ENCODE measurements at places on chromosomes 1 and 21.
A peak's percentile ranks its signal among the peaks of the same experiment; 100 is the strongest.

- DNase-seq = no peak
These were observed 28.8 kb downstream of the SAMD13 start for GRCh38 chr1:84330125-84330984.

DNA sequence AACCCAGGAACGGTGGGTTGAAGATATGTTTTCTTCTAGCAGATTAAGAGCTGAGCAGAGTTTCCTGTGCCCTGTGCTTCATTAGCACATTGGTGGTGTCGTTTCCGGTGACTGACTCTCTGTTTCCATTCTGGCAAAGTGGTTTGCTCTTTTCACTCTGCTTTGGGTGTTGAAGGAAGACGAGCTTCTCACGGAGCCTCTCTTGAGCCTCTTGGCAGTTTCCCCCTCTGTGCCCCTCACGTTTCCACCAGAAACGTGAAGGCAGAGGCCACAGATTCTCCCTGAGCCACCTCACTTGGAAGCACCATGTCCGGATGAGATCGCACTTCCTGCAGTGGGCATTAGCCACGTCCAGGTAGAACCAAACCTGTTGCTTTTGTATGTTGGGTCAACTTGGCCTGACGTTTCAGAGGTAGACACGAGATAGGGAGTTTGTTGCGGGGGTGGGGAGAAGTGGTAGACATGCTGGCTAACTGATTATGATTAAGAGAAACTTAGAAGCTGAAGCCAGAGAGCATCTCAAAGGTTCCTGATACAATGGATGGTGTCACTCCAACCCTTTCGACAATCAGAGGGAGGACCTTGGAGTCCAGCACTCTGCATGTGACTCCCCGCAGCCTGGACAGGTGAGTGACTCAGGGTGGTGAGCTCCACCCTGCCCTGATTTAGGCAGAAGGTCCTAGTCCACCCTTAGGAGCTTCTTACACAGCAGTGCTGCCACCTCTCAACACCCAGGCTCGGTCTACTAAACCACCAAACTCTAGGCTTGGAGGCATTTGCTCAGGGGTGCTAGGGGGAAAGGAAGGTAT is at the start of gene LAX1:
Gene LAX1, plus strand, starts transcription at position 155 of the 809 bp plus-strand sequence. Its CDS starts 383 bp downstream, at position 538.
- DNase-seq = peak; percentile 51

DNA sequence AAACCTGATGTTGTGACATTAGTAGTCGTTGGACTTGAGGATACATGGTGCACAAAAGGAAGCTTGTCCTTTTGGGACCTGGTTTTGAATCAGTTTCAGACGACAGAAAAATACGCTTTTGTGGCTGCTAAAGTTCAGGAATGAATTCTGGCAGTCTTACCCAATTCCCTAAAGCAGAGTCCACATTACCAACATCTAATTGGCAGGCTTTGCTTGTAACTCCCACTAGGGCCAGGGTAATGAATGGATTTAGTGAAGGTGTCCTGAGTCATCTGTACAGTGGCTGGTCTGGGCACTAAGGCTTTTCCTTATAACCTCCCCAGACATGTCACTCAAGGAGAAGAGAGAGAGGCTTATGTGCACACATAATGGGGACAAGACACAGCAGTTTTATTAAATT is 66.2 kb upstream of the RNPC3 start:
- no peak for DNase-seq

GRCh38 chr21:31273278-31273677 is 70.8 kb downstream of the TIAM1 start:
- DNase-seq = no peak

GRCh38 chr1:183331091-183331742 is 87.0 kb downstream of the NMNAT2 start:
- no peak for DNase-seq

DNA sequence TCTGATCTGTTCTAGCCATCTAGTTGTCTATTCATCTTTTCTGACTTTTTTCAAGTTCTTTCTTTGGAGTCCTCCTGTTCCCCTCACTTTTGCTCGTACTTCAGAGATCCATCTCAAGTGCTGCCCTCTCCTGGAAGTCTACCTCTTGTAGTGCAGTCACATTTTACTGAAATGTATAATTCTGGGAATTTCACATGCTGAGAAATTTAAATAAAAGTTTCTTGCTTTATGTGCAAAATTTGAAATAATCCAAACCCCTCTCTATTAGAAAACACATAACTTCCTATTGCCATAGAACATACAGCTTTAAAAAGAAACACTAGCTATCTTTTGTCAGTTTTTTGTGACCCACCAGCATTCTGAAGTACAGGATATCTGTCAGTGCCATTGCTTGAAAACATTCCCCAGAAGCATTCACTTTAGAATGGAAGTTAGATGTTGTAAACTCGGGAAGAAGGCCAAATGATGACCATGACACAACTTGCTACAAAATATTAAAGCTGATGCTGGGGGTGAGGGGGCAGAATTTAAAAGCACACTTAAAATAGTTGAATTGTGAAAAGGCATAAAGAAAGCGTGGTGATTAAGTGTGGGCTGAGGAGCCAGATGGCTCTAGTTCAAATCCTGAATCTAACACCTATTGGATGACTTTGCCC is 22.0 kb downstream of the RLF start:
- no peak for DNase-seq

- DNase-seq = no peak
These were observed 14.8 kb upstream of the MATN1 start for GRCh38 chr1:30738040-30738714.

- no peak for DNase-seq
These were observed 452.9 kb upstream of the BEND5 start for GRCh38 chr1:49229555-49229954.

GRCh38 chr1:151838222-151839081 is 1.2 kb downstream of the C2CD4D start:
- no peak for DNase-seq

GRCh38 chr1:72278461-72278860 is 3.9 kb downstream of the NEGR1 start:
- no peak for DNase-seq

GRCh38 chr1:161084597-161084988 is 4.8 kb downstream of the NECTIN4 start:
- DNase-seq = no peak

- no peak for DNase-seq
These were observed 3.5 kb downstream of the HHAT start for GRCh38 chr1:210332233-210332632.

DNA sequence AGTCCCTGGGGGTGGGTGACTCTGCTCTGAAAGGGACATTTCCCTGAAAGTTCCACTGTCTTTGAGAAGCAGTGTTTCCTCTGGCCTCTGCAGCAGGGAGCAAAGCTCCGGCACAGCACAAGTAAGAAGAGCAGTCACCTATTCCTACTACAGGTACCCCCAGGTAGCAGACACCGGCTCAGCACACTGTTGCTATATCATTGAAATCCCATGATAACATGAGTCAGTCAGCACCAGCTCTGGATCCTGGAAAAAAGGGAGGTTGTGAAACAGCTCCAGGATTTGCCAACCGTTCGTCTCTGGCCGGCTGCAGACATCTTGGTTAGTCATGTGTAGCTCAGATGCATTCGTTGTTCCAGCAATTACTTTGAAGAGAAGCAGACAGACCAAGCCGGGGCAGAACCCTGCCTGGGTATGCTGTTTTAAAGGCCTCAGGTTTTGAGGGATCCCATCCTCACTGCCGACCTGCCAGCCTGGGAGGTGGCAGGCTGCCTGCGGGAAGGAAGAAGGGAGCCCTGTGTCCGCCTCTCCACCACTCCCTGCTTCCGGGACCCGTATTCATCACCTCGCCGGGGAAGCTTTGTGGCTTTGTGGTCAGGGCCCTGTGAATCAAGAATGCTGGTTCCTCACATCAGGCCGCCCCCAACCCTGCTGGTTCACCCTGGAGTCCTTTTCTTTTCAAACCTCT is 139.2 kb downstream of the CLIC6 start:
- no peak for DNase-seq

DNA sequence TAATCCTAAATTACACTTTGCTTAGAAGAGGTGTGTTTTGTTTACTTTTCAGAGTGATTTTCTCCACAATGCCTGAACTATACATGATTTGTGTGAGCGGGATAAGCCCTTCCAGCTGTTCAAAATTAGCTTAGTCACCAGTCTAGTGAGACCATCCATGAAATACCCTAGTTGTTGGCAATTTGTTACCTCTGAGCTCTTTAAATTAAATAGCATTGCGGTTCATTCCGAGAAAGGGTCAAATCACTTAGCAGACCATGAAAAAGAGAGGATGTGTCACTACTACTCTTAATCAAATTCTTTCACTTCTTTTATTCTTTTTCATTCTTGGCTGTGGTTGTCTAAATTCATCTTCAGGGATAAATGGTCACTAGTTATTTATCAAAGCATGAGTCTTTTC is 11.9 kb upstream of the VAV3 start:
- no peak for DNase-seq
